ENCODE measurements at places on chromosomes 1 and 21.

DNA sequence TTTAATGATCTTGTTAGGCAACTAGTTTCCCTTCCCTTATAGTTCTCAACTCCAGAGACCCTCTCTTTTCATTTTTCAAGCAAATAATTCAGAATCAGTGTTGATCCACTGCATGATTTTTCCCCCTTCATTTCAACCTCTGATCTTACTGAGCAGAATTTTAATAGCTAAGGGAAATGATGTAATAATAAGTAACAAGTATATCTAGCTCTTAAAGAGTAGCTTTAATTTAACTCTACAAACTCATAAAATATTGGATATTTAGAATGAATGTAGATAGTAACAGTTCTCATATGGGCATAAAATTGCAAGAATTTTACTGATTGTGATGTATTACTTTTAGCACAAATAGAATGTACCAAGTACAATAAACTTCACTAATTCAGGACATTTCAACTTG, 130.2 kb downstream of the NR5A2 start:
- no peaks in the 10 kb centered on the region for H3K36me3 ChIP-seq
- no peak for DNase-seq
- H3K4me1 ChIP-seq: no peaks in the 10 kb centered on the region
- no peak overlapping the region for H3K27ac ChIP-seq
- H3K27me3 ChIP-seq: no peaks in the 10 kb centered on the region
- no peak overlapping the region for H3K4me3 ChIP-seq

DNA sequence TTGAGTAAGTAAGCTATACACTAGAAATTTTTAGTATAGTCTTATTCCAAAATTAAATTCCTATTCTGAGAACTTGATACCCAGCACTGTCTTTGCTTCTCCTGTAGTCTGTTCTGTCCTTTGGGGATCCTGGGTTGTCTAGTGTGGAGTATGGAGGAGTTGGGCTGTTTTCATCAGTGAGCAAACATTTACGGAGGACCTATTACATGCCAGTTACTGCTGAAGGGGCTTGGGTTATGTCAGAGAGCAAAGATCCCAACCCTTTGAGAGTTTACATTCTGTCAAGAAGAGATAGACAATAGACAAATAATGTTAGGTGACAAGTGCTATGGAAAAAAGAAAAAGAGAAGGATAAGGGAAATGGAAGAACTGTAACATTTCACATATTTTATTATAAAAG, 9.0 kb downstream of the TRAPPC10 start:
- no peak for DNase-seq
- peaks cover 10% of the 10 kb centered on the region for H3K4me1 ChIP-seq
- no peak overlapping the region for H3K27ac ChIP-seq
- H3K36me3 ChIP-seq: no peaks in the 10 kb centered on the region

- DNase-seq: no peak
- H3K27ac ChIP-seq: no peak overlapping the region
- peaks cover 9% of the 10 kb centered on the region for H3K4me1 ChIP-seq
- no peak overlapping the region for H3K4me3 ChIP-seq
- no peaks in the 10 kb centered on the region for H3K36me3 ChIP-seq
These were observed 124.3 kb downstream of the ETS2 start for GRCh38 chr21:38930066-38930465.

GRCh38 chr21:45248893-45249381, 38.8 kb downstream of the POFUT2 start:
- H3K4me1 ChIP-seq: peaks cover 3% of the 10 kb centered on the region
- H3K27ac ChIP-seq: no peak overlapping the region
- peak; percentile 25 for DNase-seq
- H3K36me3 ChIP-seq: no peaks in the 10 kb centered on the region

GRCh38 chr21:32298148-32298559, 501 bp upstream of the MRAP start:
- peaks cover 6% of the 10 kb centered on the region for H3K36me3 ChIP-seq
- no peak overlapping the region for H3K4me3 ChIP-seq
- no peaks in the 10 kb centered on the region for H3K27me3 ChIP-seq
- H3K27ac ChIP-seq: no peak overlapping the region
- DNase-seq: no peak
- H3K4me1 ChIP-seq: no peaks in the 10 kb centered on the region

GRCh38 chr1:66439031-66439740, 94.8 kb upstream of the SGIP1 start:
- no peaks in the 10 kb centered on the region for H3K36me3 ChIP-seq
- peak; percentile 65 for DNase-seq
- no peak overlapping the region for H3K27ac ChIP-seq
- no peaks in the 10 kb centered on the region for H3K27me3 ChIP-seq

GRCh38 chr21:33232291-33233034, 2.7 kb downstream of the IFNAR2 start:
- no peaks in the 10 kb centered on the region for H3K4me1 ChIP-seq
- no peak overlapping the region for H3K4me3 ChIP-seq
- DNase-seq: no peak

- H3K27me3 ChIP-seq: no peaks in the 10 kb centered on the region
- H3K4me1 ChIP-seq: peaks cover 4% of the 10 kb centered on the region
- no peak overlapping the region for H3K4me3 ChIP-seq
- H3K36me3 ChIP-seq: peaks cover 13% of the 10 kb centered on the region
These were observed 5.9 kb downstream of the LRP8 start for GRCh38 chr1:53321776-53322602.

DNA sequence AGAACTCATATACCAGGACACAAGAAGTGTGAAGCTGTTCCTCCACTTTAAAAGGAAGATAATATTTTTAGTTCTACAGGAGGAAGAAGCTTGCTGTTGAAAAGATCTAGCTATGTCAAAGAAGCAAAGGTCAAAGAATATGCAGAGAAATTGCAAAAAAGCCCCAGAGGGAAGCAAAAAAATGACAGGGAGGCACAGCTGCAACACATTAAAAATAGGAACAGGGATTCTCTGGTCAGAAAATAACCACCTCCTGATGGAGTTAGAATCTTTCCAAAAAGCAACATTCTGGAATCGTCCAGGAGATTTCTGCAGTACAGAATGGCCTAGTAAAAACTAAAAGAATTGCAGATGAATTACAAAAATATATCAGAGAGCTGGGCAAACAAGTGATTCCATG, 238.9 kb upstream of the PRMT6 start:
- H3K4me3 ChIP-seq: no peak overlapping the region
- DNase-seq: no peak
- no peaks in the 10 kb centered on the region for H3K27me3 ChIP-seq
- no peaks in the 10 kb centered on the region for H3K4me1 ChIP-seq
- H3K27ac ChIP-seq: no peak overlapping the region

DNA sequence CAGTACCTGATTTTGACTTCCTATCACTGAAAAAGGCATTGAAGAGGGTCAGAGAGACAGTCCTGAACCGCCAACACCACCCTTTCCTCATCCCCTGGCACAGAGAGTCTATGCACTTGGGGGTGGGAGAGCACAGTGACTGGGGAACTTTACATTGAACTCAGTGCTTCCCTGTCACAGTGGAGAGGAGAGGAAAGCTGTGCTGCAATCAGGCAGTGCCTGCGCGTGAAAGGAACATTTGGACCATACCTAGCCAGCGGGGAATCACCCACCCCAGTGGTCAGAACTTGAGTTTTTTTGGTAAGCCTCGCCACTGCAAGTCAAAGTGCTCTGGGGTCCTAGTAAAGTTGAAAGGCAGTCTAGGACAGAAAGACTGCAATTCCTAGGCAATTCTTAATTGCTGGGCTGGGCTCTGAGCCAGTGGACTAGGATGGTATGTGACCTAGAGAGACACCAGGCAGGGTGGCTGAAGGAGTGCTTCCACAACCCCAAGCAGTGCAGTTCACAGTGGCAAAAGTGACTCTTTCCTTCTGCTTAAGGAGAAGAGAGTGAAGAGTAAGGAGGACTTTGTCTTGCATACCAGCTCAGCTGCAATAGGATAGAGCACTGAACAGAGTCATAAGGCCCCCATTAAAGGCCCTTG, 9.4 kb upstream of the HENMT1 start:
- no peaks in the 10 kb centered on the region for H3K4me1 ChIP-seq
- H3K36me3 ChIP-seq: no peaks in the 10 kb centered on the region
- no peaks in the 10 kb centered on the region for H3K27me3 ChIP-seq
- no peak for DNase-seq

DNA sequence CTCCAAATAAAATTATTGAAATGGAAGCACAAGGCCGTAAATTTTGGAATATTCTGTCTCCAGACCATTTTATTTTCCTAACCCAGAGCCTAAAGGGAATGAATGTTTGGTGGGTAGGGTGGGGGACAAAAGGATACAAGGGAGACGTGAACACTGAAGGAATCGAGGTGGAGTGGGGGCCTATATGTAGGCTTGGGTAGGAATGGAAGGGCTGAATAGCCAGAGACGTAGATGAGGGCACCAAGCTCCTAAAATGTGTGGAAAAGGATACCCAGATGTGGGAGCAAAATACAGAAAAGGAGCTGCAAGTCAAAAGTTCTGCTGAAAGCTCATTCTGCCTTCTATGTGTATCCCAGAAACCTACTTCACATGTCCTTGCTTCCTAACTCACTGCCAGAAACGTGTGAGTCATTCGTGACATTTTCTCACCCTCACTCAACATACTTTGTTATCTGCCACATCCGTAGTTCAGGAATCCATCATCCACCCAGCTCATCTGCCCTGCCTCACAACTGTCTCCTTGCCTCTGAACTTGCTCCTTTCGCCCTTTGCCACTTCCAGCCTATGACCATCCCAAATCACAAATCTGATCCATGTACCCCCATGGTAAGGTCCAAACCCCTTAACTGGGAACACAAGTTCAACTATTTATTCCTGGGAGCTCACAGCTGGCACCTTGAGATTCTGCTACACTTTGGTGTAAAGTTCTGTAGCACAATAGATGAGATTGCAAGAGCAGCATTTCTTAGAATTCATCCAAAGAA, 84.1 kb upstream of the PRDX6 start:
- H3K4me1 ChIP-seq: peaks cover 8% of the 10 kb centered on the region
- peak; percentile 89 for DNase-seq
- no peak overlapping the region for H3K4me3 ChIP-seq
- H3K36me3 ChIP-seq: no peaks in the 10 kb centered on the region
- H3K27ac ChIP-seq: peak overlapping the region; percentile 35

GRCh38 chr1:167800251-167800650, 78.5 kb downstream of the MPZL1 start:
- H3K27me3 ChIP-seq: no peaks in the 10 kb centered on the region
- no peak for DNase-seq
- H3K36me3 ChIP-seq: no peaks in the 10 kb centered on the region
- no peak overlapping the region for H3K4me3 ChIP-seq
- peaks cover 19% of the 10 kb centered on the region for H3K4me1 ChIP-seq

GRCh38 chr1:181909010-181909409, 152.5 kb downstream of the ZNF648 start:
- no peaks in the 10 kb centered on the region for H3K27me3 ChIP-seq
- H3K4me3 ChIP-seq: no peak overlapping the region
- no peaks in the 10 kb centered on the region for H3K36me3 ChIP-seq
- DNase-seq: no peak

GRCh38 chr1:245874942-245875580, 632.0 kb downstream of the SMYD3 start:
- peaks cover 27% of the 10 kb centered on the region for H3K4me1 ChIP-seq
- no peaks in the 10 kb centered on the region for H3K36me3 ChIP-seq
- H3K4me3 ChIP-seq: no peak overlapping the region
- DNase-seq: peak; percentile 95
- H3K27ac ChIP-seq: peak overlapping the region; percentile 77

DNA sequence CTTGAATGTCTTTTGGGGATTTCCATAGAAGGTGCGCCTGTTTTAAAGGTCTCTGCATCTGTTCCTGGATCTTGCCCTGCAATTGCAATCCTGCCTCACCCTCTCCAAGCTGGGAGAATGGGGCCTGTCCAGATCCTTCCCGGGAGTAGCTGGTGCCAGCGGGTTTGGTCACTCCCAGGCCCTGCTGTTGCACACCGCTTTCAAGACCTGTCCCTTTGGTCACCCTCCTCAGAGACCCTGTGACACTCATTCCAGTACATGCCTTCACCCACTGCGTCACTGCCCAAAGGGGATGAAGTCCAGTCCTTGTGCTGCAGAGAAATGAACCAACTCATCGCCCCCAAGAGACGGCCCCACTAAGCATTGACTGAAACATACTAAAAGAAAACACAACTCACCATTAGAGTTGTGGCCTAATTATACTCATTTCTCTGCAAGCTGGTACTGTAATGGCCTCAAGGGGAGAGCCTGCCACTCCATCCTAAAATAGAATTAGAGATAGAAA, 1.9 kb upstream of the IRF2BP2 start:
- no peaks in the 10 kb centered on the region for H3K27me3 ChIP-seq
- H3K36me3 ChIP-seq: peaks cover 6% of the 10 kb centered on the region
- peak overlapping the region; percentile 0 for H3K4me3 ChIP-seq
- peak overlapping the region; percentile 94 for H3K27ac ChIP-seq

DNA sequence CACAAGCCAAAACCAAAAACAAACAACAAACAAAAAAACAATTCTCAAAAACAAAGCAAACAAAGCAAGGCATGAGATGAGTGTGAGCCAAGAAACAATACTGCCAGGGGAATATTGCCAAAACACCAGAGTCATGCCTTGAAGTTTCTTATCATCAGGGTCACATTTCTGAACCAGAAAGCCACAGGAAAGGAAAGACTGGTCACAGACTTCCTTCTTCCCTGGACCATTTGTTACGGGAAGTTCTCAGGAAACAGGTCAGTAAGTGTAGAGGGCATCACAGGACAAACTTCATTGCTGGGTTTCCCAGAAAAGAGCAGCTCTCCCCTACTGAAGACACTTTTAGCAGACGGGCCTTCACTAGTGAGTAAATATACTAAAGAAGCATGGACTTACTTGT, 191.2 kb downstream of the GABPA start:
- no peak overlapping the region for H3K27ac ChIP-seq
- no peaks in the 10 kb centered on the region for H3K27me3 ChIP-seq
- no peaks in the 10 kb centered on the region for H3K36me3 ChIP-seq
- DNase-seq: peak; percentile 61
- H3K4me1 ChIP-seq: peaks cover 4% of the 10 kb centered on the region

GRCh38 chr1:91545506-91546300, 45.1 kb downstream of the CDC7 start:
- no peak overlapping the region for H3K4me3 ChIP-seq
- no peak overlapping the region for H3K27ac ChIP-seq
- H3K36me3 ChIP-seq: no peaks in the 10 kb centered on the region
- no peaks in the 10 kb centered on the region for H3K4me1 ChIP-seq
- no peak for DNase-seq

DNA sequence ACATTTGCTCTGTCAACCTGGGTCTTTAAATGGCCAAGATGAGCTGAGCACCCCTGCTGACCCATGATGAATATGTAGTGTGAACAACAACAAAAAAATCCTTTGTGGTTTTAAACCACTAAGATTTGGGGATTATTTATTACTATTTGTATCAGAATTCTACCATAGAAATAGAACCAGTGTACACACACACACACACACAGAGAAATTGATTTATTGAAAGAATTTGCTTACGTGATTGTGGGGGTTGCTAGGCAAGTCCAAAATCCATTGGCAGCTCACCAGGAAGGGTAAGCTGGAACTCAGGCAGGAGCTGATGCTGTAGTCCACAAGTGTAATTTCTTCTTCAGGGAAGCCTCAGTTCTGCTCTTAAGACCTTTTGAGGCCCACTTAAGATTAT, 82.5 kb upstream of the MAP1LC3C start:
- DNase-seq: peak; percentile 19
- H3K4me3 ChIP-seq: no peak overlapping the region
- no peaks in the 10 kb centered on the region for H3K4me1 ChIP-seq
- no peak overlapping the region for H3K27ac ChIP-seq
- no peaks in the 10 kb centered on the region for H3K27me3 ChIP-seq

GRCh38 chr1:57898531-57898930, 474.7 kb upstream of the DAB1 start:
- H3K27ac ChIP-seq: no peak overlapping the region
- no peaks in the 10 kb centered on the region for H3K4me1 ChIP-seq
- DNase-seq: no peak
- H3K27me3 ChIP-seq: no peaks in the 10 kb centered on the region

Data from fibroblast of lung (primary cell).